ENCODE measurements at places on chromosomes 16 and 17. TPM values are rescaled to one million over a fixed set of nuclear protein-coding genes. Genes with fewer than 3 reads are reported as not detected.

The C17orf67 gene
- polyA plus RNA-seq = 1.1 TPM

DNA sequence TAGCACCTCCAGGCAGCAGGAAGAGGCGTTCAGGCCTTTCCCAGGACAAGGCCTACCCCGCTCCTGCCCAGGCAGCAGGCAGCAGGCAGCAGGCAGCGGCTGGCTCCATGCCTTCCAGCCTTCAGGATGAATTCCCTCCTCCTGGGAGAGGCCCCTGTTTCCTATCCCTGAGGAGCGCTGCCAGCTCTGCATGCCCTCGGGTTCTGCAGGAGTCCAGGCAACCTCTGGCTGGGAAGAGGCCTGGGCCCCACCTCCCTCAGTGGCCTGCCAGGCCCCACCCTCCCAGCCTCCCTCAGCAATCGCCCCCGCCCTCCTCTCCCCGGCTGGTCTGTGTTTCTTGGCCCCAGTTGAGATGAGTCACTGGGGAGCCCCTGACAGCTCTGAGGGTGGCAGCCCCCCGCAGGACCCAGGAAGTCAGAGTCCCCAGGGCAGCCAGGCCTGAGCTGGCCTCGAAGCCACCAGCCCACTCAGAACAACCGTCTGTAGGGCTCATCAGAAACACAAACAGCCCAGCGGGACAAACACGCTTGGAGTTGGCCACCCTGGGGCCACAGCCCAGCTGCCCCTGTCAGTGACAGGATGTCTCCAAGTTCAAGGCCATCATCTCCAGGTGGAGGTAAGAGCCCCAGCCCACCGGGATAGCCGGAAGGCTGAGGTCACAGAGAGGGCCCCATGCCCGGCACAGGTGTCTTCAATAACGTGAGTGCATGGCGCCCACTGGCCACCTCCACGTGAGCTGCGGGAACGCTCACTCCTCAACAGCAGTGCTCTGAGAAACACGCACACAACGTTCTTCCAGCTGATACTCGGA lies 39.5 kb upstream of the CIBAR2 start:
- no peak for DNase-seq

- no peak for DNase-seq
Observed at GRCh38 chr16:71428385-71428784, 13.5 kb downstream of the TLE7 start.

GRCh38 chr16:70685061-70685937 lies 554 bp downstream of the MTSS2 start:
- DNase-seq = no peak

DNA sequence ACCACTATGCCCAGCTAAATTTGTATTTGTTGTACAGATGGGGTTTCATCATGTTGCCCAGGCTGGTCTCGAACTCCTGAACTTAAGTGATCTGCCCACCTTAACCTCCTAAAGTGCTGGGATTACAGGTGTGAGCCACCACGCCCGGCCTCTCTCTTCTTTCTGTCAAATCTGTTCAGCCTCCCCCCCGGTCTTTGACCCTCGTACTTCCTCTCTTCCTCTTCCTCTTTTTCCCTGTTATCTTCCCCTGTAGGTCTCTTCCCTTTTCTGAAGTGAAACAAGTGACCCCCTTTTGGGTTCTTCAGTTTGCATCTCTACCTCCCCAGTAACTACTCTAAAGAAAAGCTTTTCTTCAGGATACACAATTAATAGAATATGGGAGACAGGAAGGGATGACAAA lies 31.7 kb upstream of the DHX40 start:
- no peak for DNase-seq

All from urinary bladder (tissue), 4 donors.